ENCODE measurements at places on chromosomes 7 and 10. TPM values are rescaled to one million over a fixed set of nuclear protein-coding genes. Genes with fewer than 3 reads are reported as not detected.

Gene RBM48
- polyA plus RNA-seq, result 17.9 TPM

DNA sequence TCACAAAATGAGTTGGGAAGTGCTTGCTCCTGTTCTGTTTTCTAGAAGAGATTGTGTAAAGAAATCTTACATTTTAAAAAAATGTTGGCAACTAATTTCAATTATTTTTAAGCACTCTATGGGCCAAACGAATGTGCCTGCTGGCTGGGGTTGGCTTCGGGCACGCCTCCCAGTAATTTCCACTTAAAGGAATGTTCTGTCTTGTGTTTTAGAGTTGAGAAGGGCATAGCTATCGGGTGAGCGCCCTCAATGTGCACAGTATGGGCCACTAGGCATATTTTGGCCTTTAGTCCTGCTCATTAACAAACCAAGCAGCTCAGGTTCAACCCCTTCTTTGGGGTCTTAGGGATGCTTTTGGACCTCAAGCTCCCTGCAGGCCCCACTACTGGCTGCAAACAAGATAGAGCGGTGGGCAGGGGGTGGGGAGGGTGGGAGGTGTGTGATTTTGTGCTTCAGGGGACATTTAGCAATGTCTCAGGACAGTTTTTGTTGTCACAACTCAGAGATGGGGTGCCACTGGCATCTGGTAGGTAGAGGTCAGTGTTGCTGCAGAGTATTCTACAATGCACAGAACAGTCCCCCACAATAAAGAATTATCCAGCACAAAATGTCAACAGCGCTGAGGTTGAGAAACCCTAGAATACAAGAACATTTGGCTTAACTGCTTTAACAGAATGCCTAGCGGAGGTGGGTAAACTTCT is 40.7 kb downstream of the TACC2 start:
- no peak for DNase-seq

Gene CDK5
- polyA plus RNA-seq, result 19.3 TPM

DNA sequence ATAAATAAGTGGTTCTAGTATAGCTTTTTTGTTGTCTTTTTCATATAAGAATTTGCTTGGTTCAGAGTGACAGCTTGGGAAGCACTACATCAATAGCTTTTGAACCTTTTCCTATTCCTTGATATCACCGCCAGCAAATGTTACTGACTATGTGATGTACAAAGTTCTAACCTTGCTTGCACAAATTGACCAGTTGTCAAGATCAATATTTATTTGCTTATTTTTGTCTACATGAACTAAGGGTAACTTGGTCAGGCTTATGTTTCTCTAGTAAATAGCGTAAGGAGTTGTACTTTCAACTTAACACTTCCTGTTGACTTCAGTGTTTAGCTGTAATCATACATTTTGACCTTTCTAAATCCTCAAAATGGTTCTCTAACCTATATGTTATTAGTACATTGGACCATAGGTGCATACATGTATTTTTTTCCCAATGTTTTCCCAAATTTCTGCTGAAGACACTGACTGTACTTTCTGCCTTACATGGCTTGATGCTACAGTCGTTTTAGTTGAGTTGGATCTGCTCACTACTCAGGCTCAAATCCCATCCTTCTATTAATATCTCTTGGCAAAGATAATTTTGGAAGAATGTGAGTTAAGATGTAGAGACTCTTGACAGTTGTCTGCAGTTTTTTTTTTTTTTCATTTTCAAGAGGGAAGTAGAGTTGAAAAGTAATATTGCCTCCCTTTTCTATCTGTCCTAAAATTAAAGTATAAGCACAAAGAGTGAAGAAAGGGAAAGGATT is 239.1 kb upstream of the KAT6B start:
- DNase-seq, result no peak

Gene UNCX
- 6.4 TPM for polyA plus RNA-seq

GRCh38 chr7:13875496-13876074 is 113.9 kb downstream of the ETV1 start:
- no peak for DNase-seq

All from right renal cortex interstitium (tissue), 3 donors.